ENCODE measurements at places on chromosomes 3 and 15. TPM values are rescaled to one million over a fixed set of nuclear protein-coding genes. Genes with fewer than 3 reads are reported as not detected.

DNA sequence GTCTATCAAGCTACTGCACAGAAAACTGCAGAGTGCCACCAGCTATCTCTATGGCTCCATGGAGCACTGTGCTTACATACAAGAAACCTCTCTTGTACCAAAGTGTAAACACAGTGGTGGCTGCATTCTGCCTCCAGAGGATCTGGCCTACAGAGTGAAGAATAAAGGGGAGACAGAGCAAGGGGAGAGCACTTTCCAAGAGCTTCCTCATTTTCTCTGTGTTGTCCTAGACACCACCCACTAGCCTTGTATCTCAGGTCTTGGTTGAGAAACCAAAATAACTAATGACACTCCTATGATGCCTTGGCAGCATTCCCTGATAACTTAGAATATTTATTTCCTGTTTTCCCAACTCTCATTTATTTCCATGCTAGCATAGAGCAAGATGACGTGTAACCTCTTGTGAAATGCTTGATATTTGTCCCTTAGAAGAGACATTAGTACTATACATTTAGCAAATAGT, 56.9 kb upstream of the PHLDB2 start:
- no peak for DNase-seq

GRCh38 chr3:184320104-184320445, 5.7 kb downstream of the EIF4G1 start:
- peak; percentile 83 for DNase-seq

DNA sequence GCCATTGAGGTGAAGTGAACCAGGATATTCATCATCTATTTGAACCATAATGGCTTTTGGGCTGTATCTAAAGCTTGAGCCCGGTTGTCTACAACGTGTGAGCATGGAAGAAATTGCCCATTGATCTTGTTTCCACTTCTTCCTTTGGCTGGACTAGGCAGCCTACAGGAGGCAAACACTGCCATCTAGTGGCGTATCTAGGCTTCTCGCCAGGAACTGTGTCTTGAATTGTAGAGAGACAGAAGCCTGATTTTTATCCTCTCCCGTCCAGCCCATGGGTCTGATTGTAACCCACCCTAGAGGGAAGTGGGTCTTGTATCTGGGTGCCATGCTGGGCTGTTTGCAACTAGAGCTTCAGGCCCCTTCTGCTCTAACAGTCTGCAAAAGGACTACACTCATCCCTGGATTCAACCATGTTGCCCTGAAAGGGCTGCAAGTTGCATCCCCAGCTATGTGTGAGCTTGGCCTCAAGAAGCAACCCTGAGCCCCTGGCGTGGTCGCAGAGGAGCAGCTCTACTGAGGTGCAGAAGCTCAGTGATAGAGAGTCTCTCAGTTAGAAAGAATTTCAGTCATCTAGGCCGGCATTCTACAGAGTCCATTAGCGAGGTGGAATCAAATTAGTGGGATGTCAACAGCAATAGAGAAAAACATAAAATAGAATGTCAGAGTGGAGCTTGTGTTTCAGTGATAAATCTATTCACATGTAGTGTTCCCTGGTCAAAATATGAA, 170.2 kb upstream of the UMPS start:
- DNase-seq, result peak; percentile 72

USP4 gene
- total RNA-seq, result 31.7 TPM

GRCh38 chr15:93063796-93064690, 25.0 kb downstream of the RGMA start:
- DNase-seq, result no peak

EIF5A2 gene
- 19.4 TPM for total RNA-seq

SMCO1 gene
- total RNA-seq, result not detected

- no peak for DNase-seq
These were observed 4.2 kb upstream of the NPHP3 start for GRCh38 chr3:132726341-132726823.

NRG4 gene
- total RNA-seq, result 1.0 TPM

DNA sequence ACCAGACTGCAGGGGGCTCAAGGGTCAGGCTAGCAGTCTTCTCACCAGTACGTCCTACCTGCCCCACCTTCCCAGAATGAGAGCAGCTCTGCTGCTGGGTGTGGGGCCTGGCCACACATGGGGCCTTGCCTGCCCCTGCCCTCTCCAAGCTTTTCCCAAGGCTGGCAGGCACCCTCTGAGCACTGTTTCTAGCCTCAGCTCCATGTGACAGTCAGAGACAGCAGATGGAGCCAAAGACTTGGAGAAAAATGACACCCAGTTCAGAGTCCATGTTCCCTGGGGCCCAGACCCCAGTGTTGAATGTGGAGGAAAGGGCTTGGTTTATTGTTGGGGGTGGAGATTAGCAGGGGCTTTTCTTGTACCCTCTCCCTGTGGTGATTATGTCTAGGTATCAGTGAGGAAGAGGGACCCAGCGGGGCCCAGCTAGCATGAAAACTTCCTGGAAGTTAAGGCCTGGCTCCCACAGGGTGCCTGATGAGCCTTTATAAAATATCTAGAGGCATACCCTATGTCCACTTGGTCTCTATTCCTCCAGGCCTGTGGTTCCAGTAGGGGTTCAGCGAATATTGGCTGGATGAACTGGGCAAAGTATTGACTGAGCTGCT, 153.8 kb downstream of the EEFSEC start:
- no peak for DNase-seq

DNA sequence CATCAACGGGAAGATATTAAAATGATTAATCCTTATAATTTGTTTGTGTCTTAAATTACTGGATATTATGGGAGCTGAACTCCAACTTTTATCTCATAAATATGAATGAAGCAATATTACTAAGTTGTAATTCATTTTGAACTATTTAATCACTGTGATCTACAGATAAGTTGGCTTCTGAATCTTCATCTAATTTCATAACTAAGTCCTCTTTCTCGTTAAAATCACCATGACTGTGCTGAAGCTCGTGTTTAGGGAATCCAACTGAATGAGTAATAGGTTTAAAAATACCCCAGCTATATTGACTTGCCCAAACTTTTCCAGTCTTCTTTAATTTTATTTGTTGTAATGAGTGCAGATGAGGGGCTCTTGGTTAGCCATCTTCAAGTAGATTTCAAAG, 14.1 kb downstream of the MDFIC2 start:
- no peak for DNase-seq

GRCh38 chr3:193095366-193095765, 145.7 kb upstream of the PLAAT1 start:
- DNase-seq, result no peak

DNA sequence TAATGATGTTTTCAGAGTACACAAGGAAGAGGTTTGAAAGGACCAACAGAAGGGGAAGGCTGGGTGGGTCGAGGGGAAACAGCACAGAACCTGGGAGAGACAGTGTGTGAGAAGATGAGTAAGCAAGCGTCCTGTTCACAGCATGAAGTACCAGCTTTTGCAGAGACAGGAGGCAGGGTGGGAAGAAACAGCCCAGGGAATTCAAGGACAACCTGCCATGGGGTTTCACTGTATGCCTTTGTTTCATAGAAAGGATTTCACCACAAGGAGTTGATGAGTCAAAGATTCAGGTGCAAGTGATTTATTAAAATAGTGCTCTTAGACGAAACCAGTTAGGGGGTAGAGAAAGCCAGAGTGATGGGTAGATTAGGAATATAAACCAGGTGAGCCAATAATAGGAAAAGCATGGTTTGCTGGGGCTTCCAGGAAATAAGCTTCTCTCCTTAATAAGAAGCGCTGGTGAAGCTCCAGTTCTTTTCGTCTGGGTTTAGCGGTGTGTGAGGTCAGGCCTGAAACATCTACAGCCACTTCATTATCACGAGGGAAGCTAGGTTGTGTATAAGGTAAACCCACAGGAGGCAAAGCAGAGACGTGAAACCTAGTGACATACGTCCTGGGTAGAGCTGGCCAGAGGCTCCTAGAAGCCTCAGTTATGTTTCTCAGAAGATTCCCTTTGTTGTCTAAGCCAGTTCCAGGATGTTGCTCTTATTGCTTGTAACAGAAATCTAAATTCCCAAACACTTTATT, 3.9 kb downstream of the HHLA2 start:
- DNase-seq, result no peak

DNA sequence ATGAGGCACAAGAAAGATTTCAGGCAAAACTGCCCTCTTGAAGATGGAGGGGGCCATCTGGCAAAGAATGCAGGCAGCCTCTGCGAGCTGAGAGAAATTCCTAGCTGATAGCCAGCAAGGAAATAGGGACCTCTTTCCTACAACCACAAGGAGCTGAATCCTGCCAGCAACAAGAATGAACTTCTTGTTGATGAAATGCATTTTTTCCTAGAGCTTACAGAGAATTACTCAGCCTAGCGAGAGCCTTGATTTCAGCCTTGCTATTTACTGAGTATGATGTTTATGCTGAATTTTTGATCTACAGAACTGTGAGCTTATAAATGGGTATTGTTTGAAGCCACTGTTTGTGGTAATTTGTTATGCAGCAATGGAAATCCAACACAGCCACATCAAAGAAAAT, 148.5 kb upstream of the NAALADL2 start:
- DNase-seq, result no peak

CTXN2 gene
- total RNA-seq, result not detected

ECE2 gene
- not detected for total RNA-seq

- no peak for DNase-seq
These were observed 19.6 kb downstream of the GALK2 start for GRCh38 chr15:49189631-49190030.

EFHB gene
- total RNA-seq, result 0.30 TPM

- no peak for DNase-seq
These were observed 61.8 kb downstream of the ZDHHC19 start for GRCh38 chr3:196149375-196149774.

All from HCT116 (cell line).